ENCODE measurements at places on chromosomes 2 and 18.

GRCh38 chr18:22604390-22604985 lies 186.8 kb upstream of the CTAGE1 start:
- H3K4me1 ChIP-seq = peaks cover 56% of the 10 kb centered on the region

- H3K4me3 ChIP-seq = peak overlapping the region; percentile 66
- H3K4me1 ChIP-seq = peaks cover 32% of the 10 kb centered on the region
- peak overlapping the region; percentile 60 for H3K27ac ChIP-seq
- H3K27me3 ChIP-seq = peaks cover 5% of the 10 kb centered on the region
Observed at GRCh38 chr18:35515460-35516130, 17.8 kb upstream of the INO80C start.

GRCh38 chr2:219423652-219424377 lies 5.6 kb downstream of the DES start:
- no peaks in the 10 kb centered on the region for H3K36me3 ChIP-seq
- H3K4me1 ChIP-seq = peaks cover 26% of the 10 kb centered on the region
- peak overlapping the region; percentile 43 for H3K4me3 ChIP-seq
- peaks cover 5% of the 10 kb centered on the region for H3K27me3 ChIP-seq
- DNase-seq = no peak
- peak overlapping the region; percentile 86 for H3K27ac ChIP-seq

GRCh38 chr2:113309655-113310387 lies 31.1 kb upstream of the PAX8 start:
- peaks cover 21% of the 10 kb centered on the region for H3K4me1 ChIP-seq
- no peak overlapping the region for H3K27ac ChIP-seq
- no peak for DNase-seq
- H3K4me3 ChIP-seq = no peak overlapping the region

- no peaks in the 10 kb centered on the region for H3K27me3 ChIP-seq
- H3K36me3 ChIP-seq = peaks cover 16% of the 10 kb centered on the region
- DNase-seq = peak; percentile 63
- no peak overlapping the region for H3K4me3 ChIP-seq
- H3K4me1 ChIP-seq = peaks cover 24% of the 10 kb centered on the region
- peak overlapping the region; percentile 32 for H3K27ac ChIP-seq
Observed at GRCh38 chr2:31347750-31348149, 66.8 kb downstream of the XDH start.

GRCh38 chr18:37553633-37554398 lies 11.8 kb downstream of the CELF4 start:
- H3K4me3 ChIP-seq = no peak overlapping the region
- H3K27me3 ChIP-seq = peaks cover 17% of the 10 kb centered on the region
- H3K27ac ChIP-seq = no peak overlapping the region
- H3K4me1 ChIP-seq = no peaks in the 10 kb centered on the region
- DNase-seq = no peak

DNA sequence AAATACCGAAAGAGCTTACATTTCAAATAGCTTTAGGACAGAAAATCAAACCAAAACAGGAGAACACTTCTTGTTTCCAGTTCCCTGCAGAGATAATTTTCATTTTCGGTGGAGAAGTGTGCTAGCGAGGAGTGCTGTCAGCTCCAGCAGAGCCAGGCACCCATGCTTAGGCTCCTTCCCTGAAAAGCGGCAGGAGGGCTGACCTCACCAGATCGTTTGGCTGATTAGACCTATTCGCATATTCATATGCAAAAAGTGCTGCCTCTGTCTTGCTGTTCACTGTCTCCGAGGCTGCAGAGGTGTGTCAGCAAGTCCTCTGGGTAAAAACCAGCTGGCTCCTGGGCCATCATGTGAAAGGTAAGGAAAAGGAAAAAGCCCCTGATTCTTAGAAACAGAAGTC lies 225.8 kb upstream of the COPS8 start:
- peaks cover 11% of the 10 kb centered on the region for H3K36me3 ChIP-seq
- H3K4me1 ChIP-seq = peaks cover 28% of the 10 kb centered on the region
- H3K27ac ChIP-seq = no peak overlapping the region
- no peak overlapping the region for H3K4me3 ChIP-seq

- no peaks in the 10 kb centered on the region for H3K4me1 ChIP-seq
- no peak for DNase-seq
- H3K36me3 ChIP-seq = no peaks in the 10 kb centered on the region
- H3K4me3 ChIP-seq = no peak overlapping the region
- no peaks in the 10 kb centered on the region for H3K27me3 ChIP-seq
Observed at GRCh38 chr2:220736778-220737177, 835.3 kb downstream of the EPHA4 start.

GRCh38 chr2:211836409-211836808 lies 702.2 kb downstream of the ERBB4 start:
- H3K27ac ChIP-seq = no peak overlapping the region
- H3K27me3 ChIP-seq = no peaks in the 10 kb centered on the region
- H3K36me3 ChIP-seq = no peaks in the 10 kb centered on the region

DNA sequence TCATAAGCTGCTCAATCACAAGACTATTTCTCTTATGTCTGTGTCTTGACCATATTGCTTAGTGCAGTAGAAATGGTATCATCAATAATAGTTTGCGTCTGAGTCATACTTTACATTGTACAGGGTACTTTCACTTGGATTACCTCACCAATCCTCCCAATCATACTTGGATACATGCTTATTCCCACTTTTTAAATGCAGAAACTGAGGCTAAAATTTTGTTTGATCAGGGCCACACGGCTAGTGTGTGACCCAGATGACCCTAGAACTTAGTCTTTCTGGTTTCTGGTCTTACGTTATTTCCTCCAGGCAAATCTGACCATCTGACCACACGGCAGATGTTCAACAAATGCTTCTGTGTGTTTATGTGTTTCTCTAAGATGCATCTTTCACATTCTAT lies 23.8 kb upstream of the CCL20 start:
- H3K27me3 ChIP-seq = peaks cover 14% of the 10 kb centered on the region
- H3K36me3 ChIP-seq = 0 out of 2 replicates have a peak, but pooled peaks cover 4% of the 10 kb centered on the region
- peaks cover 7% of the 10 kb centered on the region for H3K4me1 ChIP-seq
- no peak overlapping the region for H3K4me3 ChIP-seq
- H3K27ac ChIP-seq = no peak overlapping the region

DNA sequence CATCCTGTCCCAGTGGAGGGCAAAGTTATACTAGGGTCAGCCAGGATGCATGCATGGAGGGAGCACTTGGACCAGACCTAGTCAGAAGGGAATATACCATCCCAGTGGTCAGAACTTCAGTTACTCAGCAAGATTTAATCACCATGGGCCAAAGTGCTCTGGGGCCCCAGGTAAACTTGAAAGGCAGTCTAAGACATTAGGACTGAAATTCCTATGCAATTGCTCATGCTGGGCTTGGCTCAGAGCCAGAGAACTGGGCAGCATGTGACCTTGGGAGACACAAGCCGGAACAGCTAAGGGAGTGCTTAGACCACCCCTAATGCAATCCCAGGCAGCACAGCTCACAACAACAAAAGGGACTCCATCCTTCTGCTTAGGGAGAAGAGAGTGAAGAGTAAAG lies 401.3 kb downstream of the KCNJ3 start:
- H3K36me3 ChIP-seq = peaks cover 5% of the 10 kb centered on the region
- DNase-seq = no peak
- H3K27me3 ChIP-seq = peaks cover 1% of the 10 kb centered on the region
- H3K4me3 ChIP-seq = no peak overlapping the region
- no peak overlapping the region for H3K27ac ChIP-seq

DNA sequence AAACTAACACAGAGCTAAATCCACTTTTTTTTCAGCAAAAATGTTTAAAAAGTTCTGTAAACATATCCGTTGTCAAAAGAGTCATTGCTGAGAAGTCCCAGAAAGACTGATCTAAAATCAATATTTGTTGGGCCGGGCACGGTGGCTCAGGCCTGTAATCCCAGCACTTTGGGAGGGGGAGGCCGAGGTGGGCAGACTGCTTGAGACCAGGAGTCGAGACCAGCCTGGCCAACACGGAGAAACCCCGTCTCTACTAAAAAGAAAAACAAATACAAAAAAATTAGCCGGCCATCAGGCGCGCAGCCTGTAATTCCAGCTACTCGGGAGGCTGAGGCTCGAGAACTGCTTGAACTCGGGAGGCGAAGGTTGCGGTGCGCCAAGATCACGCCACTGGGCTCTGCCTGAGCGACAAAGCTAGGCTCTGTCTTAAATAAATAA lies 1.4 kb downstream of the OLA1 start:
- DNase-seq = no peak
- H3K4me1 ChIP-seq = peaks cover 32% of the 10 kb centered on the region
- peak overlapping the region; percentile 91 for H3K4me3 ChIP-seq

DNA sequence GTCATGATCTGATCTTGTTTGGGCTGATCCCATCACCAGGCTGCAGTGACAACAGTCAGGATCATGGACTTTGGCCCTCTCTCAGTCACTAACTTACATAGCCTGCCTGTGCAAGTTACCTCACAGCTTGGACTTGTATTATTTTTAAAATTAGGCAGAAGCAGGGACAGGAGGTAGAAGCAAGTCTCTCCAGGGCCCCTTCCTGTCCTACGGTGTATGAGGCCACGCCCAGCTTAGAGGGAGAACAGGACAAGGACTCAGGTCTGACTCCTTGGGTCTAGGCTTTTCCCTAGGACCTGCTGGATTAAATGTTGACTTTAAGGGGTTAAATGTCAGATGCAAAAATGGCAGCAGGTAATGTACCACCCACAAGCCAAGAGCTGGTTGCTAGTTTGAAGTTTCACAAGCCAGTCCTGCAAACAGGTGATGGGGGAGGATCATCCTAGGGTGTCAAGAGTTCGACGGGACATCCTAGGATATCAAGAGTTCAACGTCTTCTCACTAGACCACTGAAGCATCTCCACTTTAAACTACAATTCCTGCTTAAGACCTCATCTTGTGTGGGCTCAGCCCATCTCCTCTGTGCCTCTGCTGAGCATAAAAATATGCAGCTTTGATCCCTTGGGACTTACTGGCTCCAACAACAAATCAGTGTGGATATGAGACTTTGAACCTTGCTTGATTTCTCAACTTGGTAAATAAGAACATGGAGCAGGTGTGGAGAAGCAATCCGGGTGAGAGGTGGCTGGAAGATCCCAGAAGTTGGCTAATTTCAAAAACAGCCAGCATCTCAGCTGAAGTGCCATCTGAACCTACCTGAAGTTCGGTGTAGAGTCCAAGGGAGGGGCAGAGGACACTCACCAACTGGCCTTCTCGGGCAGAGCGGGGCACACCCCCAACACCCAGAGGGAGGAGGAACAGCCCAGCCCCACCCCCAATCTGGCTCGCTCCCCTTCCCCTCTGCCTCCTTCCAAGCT lies 39.5 kb downstream of the SFXN5 start:
- no peaks in the 10 kb centered on the region for H3K4me1 ChIP-seq
- DNase-seq = no peak
- H3K4me3 ChIP-seq = no peak overlapping the region
- no peak overlapping the region for H3K27ac ChIP-seq

Measured in HFFc6 (cell line).